ENCODE measurements at places on chromosomes 13 and 19. TPM values are rescaled to one million over a fixed set of nuclear protein-coding genes. Genes with fewer than 3 reads are reported as not detected.

Gene C19orf44
- 5.0 TPM for total RNA-seq

Gene ICAM5
- total RNA-seq = 3.6 TPM

Gene F10
- total RNA-seq = 0.74 TPM

Gene KLHL1
- not detected for total RNA-seq

Gene BST2
- total RNA-seq = 1.4 TPM

Measured in glutamatergic neuron (in vitro differentiated cells).